ENCODE measurements at places on chromosomes 5 and 9.

GRCh38 chr5:134171972-134172371, 4.8 kb downstream of the SKP1 start:
- DNase-seq, result no peak

DNA sequence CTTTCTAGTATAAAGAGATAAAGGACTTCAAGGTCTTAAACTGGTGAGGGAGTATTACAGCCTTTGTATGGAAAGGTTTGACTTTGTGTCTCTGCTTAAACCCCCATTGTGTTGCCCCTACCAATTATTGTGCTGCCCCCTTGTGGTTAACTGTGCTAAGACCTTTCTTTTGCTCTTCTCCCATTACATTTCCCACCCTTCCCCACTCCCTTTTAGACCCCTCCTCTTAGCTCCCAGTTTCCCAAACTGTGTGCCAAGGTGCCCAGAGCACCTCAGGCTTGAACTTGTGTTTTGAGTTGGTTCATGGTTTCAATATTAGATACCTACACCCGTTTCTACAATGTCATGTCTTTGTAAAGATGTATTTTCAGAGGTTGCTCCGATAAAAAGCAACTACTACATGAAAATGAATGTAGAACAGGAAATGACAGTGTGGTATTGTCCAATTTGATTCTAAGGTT, 2.9 kb downstream of the JAK2 start:
- DNase-seq, result peak; percentile 64

GRCh38 chr5:120539471-120539870, 75.4 kb downstream of the PRR16 start:
- no peak for DNase-seq

DNA sequence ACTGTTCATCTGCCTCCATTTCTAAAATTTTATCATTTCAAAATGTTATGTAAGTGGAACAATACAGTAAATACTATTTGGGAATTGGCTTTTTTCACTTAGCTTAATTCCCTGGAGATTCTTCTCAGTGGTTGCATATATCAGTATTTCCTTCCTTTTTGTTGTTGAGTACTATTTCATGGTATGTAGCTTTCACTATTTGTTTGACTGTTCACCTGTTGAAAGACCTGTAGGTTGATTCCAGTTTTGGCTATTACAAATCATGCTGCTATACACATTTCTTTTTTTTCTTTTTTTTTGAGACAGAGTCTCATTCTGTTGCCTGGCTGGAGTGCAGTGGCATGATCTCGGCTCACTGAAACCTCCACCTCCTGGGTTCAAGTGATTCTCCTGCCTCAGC, 33.0 kb upstream of the PWWP2A start:
- no peak for DNase-seq

GRCh38 chr5:40683305-40683704, 3.6 kb downstream of the PTGER4 start:
- no peak for DNase-seq

GRCh38 chr9:131876486-131876885, 136.6 kb upstream of the RAPGEF1 start:
- no peak for DNase-seq

- no peak for DNase-seq
Measured at GRCh38 chr5:1037671-1038416, 29.2 kb downstream of the NKD2 start.

GRCh38 chr5:67303356-67303755, 106.8 kb upstream of the CD180 start:
- DNase-seq, result no peak

Measured in CD8-positive, alpha-beta memory T cell (primary cell).